Effector memory CD4-positive, alpha-beta T cell (primary cell): ENCODE measurements at places on chromosomes 12 and 14.

DNA sequence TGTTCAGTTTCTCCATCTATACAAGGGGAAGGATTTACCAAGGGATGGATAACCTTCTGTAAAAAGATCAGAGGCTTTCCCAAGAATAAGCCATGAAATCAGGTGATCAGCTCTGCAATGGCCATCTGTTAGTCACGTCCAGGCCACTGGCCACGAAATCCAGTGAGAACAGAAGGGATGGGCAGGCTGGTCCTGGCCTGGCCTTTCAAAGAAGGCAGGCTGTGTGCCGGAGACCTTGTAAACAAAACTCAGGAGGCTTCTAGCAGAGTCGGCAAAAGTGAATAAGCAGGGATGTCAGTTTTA lies 68.5 kb downstream of the RNF34 start:
- no peak overlapping the region for H3K4me3 ChIP-seq
- peaks cover 8% of the 10 kb centered on the region for H3K4me1 ChIP-seq
- H3K36me3 ChIP-seq, result no peaks in the 10 kb centered on the region
- no peaks in the 10 kb centered on the region for H3K27me3 ChIP-seq
- DNase-seq, result no peak

- no peak overlapping the region for H3K27ac ChIP-seq
- no peaks in the 10 kb centered on the region for H3K27me3 ChIP-seq
- no peaks in the 10 kb centered on the region for H3K4me1 ChIP-seq
- H3K4me3 ChIP-seq, result no peak overlapping the region
These were observed 25.3 kb downstream of the DRAM1 start for GRCh38 chr12:101902641-101903040.

GRCh38 chr12:6696690-6697583 lies 3.7 kb downstream of the PIANP start:
- H3K27ac ChIP-seq, result no peak overlapping the region
- H3K4me3 ChIP-seq, result no peak overlapping the region
- no peaks in the 10 kb centered on the region for H3K36me3 ChIP-seq
- peaks cover 11% of the 10 kb centered on the region for H3K27me3 ChIP-seq
- no peak for DNase-seq
- peaks cover 17% of the 10 kb centered on the region for H3K4me1 ChIP-seq

GRCh38 chr12:121514184-121514742 lies 66.6 kb downstream of the KDM2B start:
- H3K36me3 ChIP-seq, result peaks cover 41% of the 10 kb centered on the region
- H3K4me1 ChIP-seq, result no peaks in the 10 kb centered on the region
- no peaks in the 10 kb centered on the region for H3K27me3 ChIP-seq
- no peak for DNase-seq
- H3K27ac ChIP-seq, result peak overlapping the region; percentile 8
- H3K4me3 ChIP-seq, result no peak overlapping the region

DNA sequence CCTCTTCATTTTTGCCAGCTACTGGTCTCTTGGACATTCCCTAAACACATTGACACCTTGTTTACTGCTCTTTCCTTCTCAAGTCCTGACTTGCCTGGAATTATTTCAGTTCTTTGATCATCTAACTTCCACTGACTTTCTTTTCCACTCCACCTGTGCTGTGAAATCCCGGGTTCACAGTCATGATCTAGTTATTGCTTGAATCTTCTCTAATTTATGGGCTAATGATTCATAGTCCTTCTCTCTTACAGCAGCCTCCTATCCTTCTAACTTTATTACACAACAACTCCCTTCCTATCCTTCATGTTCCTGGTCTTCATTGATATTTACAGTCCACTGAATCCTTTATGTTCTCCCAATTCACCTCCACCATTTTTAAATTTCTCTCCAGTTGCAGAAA lies 260.1 kb downstream of the C12orf75 start:
- no peak for DNase-seq
- H3K27me3 ChIP-seq, result no peaks in the 10 kb centered on the region
- no peak overlapping the region for H3K27ac ChIP-seq
- no peaks in the 10 kb centered on the region for H3K4me1 ChIP-seq

GRCh38 chr12:57549909-57550640 lies at the start of gene KIF5A:
KIF5A (plus strand) TSS chr12:57550044; CDS start chr12:57550272, 228 bp downstream.
- peak within 1 kb of the TSS; percentile 40 for H3K4me3 ChIP-seq
- no peak within 1 kb of the TSS for H3K27ac ChIP-seq
- no peaks in the 10 kb centered on the region for H3K36me3 ChIP-seq
- H3K27me3 ChIP-seq, result no peaks in the 10 kb centered on the region
- DNase-seq, result peak; percentile 38
